ENCODE measurements at places on chromosomes 16 and 17.

- DNase-seq: peak; percentile 50
Observed at GRCh38 chr17:10618202-10618635, 38.9 kb downstream of the MYH3 start.

- no peak for DNase-seq
Observed at GRCh38 chr16:78396673-78397072, 297.2 kb downstream of the WWOX start.

DNA sequence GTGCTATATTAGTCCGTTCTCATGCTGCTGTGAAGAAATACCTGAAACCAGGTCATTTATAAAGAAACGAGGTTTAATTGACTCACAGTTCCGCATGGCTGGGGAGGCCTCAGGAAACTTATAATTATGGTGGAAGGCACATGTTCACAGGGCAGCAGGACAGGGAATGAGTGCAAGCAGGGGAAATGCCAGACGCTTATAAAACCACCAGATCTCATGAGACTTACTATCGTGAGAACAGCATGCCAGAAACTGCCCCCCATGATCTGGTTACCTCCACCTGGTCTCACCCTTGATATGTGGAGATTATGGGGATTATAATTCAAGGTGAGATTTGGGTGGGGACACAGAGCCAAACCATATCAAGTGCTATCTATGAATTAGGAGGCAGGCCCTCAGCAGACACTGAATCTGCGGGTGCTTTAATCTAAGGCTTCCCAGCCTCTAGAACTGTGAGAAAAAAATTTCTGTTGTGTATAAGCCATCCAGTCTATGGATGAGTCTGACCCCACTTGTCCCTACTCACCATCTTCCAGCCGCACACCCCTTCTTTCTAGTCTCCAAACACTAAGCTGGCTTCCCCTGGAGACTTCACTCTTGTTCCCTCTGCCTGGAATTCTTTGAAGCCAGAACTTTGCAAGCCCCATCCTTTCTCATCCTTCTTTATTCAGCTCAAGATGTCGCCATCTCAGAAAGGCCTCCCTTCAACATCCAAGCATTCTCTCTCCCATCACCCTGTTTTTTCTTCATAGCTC is 772 bp upstream of the NUP93 start:
- DNase-seq: no peak

- no peak for DNase-seq
Observed at GRCh38 chr16:74264811-74265210, 31.8 kb upstream of the PSMD7 start.

GRCh38 chr16:10688291-10688690 is 6.4 kb downstream of the TEKT5 start:
- DNase-seq: no peak

DNA sequence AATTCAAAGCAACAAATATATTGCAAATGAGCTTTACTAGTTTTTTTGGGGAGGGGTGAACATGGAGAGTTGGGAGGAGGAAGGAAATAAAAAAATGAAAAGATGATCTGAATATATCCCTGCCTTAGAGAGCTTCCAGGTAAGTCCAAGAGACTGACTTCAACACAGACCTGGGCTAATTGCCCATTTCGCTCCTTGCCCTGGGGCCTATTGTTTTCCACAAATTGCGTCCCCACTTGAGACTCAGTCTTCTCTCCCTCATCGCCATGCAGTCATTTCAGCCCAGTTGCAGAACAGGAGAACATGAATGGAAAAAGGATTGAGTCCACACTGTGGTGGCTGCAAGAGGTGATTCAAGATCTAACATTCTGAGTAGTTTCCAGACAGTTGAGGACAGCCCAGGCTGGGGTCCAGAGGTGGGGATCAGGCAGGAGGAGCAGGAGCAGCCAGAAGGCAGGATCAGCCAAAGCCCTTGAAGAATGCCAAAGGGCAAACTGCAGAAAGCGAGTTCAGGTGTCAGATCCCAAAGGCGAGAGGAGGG is 21.6 kb upstream of the TOB1 start:
- DNase-seq: no peak

- no peak for DNase-seq
Observed at GRCh38 chr17:66523378-66524200, 221.2 kb downstream of the PRKCA start.

DNA sequence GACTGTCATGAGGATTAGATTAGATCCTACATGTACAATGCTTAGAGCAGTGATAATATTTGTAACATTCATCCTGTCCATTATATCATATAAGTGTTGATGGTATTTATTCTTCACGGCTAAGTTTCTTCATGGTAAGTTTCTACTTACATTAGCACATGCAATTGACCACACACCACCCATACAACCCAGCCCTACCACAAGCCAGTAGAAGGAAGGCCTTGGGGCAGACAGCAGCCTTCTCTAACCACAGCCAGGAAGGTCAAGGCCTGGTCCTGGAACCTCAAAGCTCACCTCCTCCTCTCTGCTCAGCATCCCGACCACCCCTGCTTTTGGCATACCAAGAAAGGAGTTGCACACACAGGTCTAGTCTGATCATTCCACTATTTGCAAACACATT is 245.2 kb upstream of the SDK2 start:
- no peak for DNase-seq

DNA sequence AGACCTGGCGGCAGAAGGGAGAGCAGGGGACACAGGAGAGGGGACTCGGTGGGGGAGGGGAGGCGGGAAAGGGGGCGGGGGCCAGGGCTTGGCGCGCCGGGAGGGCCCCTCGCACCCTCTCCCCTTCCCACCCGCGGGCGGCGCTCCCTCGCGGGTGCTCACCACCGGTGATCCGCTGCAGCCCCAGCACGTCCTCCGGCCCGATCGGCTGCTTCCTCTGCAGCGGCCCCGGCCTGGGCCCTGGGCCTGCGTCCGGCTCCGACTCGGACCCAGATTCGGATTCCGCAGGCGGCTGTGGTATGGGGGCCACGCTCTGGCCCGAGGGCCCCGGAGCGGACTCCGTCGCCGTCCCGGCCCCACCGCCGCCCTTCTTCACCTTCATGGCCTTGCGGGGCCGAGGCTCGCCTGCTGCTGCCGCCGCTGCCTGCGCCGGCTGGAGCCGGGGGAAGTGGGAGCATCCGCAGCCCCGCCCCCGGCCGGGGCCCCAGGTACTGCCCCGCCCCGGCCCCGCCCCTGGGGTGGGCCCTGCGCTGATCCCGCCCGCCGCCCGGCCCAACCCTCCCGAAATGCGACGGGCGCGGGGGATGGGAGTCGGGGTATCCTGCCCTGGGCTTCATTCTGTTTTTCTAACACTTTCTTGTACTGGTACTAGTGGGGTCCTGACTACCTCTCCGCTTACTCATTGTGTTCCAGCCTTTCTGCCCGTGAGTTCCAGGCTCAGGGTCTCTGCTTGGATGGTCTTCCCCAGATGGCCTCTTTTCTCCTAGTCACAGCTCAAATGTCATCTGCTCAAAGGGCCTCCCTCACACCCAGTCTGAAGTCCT is at the start of gene UNC119:
Gene UNC119, minus strand, starts transcription at position 449 of the 824 bp plus-strand sequence. Its CDS starts 67 bp downstream, at position 382.
- DNase-seq: peak; percentile 80

GRCh38 chr16:68369168-68369567 is 58.3 kb downstream of the PRMT7 start:
- no peak for DNase-seq

DNA sequence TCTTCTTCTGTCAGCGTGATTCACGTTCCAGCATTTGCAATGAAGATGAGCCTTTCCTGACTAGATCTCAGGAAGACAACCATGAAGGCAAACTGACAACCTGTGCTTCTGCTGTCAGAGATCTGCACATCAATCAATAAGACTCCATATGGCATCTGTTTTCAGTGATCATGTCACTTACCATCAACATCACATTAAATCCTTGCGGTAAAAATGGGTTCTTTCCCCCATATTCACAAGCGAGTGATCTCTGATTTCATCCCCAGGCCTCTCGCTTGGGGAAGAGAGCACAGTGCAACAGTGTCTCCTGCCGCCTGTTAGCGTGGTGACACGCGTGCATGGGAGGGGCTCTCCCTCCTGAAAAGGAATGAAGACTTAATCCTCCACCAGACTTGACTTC is 11.1 kb downstream of the NACA2 start:
- DNase-seq: no peak

- no peak for DNase-seq
Observed at GRCh38 chr17:58301504-58302150, 20.9 kb upstream of the MPO start.

DNA sequence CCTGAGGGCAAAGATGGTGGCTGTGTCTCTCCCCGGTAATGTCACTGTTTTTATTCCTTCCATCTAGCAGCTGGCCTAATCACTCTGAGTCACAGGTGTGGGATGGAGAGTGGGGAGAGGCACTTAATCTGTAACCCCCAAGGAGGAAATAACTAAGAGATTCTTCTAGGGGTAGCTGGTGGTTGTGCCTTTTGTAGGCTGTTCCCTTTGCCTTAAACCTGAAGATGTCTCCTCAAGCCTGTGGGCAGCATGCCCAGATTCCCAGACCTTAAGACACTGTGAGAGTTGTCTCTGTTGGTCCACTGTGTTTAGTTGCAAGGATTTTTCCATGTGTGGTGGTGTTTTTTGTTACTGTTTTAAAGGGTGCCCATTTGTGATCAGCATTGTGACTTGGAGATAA is 5.5 kb upstream of the RAPGEFL1 start:
- DNase-seq: no peak

DNA sequence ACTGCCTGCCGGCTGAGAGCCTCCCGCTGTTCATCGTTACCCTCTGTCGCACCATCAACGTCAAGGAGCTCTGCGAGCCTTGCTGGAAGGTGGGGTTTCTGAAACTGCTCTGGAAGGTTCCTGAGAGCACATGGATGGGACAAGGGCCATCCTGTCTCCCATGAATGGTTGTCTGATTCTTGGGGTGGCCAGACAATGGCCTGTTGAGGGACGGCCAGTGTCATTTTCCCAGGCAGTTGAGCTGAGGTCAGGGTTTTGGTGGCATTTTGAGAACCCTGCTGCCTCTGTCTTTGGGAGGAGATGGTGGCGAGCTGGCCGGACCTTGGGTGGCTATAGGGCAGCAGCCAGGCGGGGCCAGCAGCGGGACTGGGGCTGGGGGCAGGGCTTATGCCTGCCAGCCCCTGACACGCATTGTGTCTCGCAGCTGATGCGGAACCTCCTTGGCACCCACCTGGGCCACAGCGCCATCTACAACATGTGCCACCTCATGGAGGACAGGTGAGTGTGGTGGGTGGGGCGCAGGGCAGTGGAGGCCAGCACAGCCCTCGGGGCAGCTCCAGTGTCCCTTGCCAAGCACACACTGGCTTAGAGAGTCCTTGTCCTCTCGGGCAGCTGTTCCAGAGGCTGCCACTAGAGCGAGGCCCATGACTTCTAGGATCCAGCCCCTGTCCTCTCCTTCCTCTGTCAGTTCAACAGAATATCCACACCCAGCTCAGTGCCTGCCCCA is 9.1 kb downstream of the TSC2 start:
- DNase-seq: no peak

DNA sequence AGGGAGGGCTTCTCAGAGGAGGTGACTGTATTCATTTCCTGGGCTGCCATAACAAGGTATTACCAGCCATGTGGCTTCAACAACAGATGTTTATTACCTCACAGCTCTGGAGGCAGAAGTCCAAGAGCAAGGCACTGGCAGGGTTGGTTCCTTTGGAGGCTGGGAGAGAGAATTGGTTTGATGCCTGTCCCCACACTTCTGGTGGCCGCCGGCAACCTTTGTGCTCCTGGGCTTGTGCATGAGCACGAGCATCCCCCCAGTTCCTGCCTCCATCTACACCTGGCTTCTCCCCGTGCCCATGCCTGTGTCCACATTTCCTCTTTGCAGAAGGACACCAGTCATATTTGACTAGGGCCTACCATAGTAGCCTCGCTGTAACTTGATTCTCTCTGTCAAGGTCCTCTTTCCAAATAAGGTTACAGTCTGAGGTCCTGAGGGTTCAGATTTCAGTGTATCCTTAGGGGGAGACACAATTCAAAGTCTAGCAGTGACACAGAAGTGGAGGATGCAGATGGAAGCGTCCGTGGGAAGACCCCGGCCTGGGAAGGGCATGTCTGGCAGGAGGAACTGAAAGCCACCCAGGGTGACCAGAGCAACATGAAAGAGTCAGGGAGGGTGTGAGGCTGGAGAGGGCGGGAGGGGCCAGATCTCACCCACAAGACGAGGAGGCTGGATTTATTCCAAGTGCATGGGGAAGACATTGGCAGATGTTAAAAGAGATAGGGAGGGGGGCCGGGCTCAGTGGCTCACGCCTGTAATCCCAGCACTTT is 188.2 kb upstream of the HSBP1 start:
- DNase-seq: no peak

DNA sequence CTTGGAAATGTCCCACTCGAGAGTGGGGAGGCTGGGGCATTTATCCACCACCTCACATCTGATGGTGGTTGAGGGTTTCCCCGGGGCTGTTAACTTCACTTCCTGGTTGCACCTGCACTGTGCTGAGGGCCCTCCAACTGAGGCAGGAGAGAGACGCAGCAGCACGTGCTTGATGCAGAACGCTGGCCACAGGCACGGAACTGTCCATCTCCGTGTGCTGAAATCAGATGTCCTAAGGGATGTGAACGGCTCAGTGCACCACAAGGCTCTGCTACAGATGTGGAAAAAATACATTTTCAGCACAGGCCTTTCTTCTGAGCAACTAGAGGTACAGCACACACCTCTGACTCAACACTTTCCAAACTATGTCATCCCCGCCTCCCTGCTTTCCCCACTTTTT is 114.8 kb upstream of the C16orf82 start:
- no peak for DNase-seq

DNA sequence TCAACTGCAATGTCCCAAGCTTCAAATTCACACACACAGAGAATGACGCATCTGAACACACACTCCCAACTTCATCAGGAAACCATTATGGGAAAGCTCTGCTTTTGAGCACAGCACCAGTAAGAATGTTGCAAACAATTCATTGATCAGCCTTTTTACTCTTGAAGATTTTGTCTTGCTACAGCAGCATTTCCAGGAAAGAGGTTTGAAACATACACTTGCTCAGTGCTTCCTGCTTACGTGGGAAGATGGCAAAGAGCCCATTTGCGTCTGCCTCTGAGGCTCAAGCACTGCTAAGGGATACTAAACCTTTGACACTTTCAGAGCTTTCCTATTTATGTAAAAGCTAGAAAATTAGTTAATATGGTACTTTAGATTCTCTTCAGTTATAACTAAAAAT is 77.2 kb upstream of the MON1B start:
- DNase-seq: no peak

- no peak for DNase-seq
Observed at GRCh38 chr17:11535231-11535630, 63.0 kb upstream of the DNAH9 start.

GRCh38 chr16:11094075-11094856 is 149.9 kb downstream of the CLEC16A start:
- DNase-seq: no peak

DNA sequence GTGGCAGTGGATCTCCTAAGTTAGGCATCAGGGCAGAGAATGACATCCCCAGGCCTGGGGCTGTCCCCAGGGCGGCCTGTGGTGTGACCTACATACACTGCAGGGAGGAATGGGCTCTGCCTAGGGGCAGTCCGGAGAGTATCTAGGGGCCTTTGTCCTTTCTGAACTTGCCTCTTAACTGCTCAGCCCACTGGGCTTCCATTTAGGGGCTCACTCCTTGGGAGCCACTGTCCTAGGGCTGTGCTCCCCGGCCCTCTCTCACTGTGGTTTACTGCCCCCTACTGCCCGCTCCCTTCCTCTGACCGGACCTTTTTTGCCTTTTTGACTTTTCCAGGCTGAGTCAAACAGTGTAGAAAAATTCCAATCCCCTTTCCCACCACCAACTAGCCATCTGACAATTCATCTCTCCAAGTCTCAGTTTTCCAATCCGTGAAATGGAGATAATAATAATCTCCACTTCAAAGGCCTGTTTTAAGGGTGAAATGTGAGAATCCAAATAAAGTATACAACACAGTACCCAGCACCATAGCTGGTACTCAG is 66.8 kb downstream of the DNAH3 start:
- DNase-seq: peak; percentile 27
